Bone marrow (tissue), 2 donors: ENCODE measurements at places on chromosomes 3 and 15.
A peak's percentile ranks its signal among the peaks of the same experiment; 100 is the strongest.

GRCh38 chr15:100986158-100986896 is 67.2 kb downstream of the LRRK1 start:
- DNase-seq = no peak

- DNase-seq = no peak
These were observed 2.2 kb upstream of the RBP1 start for GRCh38 chr3:139541532-139542288.

GRCh38 chr15:89797678-89798201 is 16.9 kb downstream of the ANPEP start:
- DNase-seq = no peak

DNA sequence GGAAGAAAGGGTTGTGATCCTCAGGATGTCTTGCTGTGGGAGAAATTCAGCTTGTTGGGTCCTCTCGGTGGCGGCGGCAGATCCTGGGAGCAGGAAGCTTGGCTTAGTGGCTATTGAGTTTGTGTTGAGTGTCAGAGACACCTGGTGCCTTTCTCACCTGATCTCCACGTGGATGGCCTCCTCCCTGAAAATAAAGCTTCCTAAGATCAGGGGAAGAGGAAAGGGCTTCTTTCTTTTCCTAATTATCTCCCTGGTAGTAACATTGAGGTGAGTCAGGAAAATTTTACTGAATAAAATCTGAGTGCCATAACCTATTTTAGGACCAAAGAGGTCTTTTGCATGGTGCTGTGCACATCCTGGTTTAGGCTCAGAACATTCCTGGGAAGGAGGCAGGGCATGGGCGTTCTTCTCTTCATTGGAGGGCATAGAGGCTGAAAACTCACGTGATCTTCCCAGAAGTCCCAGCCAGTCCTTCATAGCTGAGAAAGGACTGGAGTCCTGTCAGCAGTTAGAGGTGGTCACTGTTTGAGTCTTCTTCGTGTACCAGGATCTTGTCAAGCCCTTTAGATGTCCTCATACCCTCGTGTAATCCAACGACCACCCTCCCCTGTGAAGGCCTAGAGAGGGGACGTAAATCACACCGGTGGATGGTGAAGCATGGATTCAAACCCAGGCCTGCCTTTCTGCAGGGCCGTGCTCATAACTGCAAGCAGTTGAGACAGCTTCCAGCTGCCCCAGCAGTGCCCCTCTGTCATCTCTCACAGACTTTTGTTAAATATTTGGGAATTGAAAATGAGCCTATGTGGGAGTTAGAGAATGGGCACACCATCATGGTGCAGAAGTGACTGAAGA is 1.1 kb downstream of the CMTM8 start:
- DNase-seq = no peak

DNA sequence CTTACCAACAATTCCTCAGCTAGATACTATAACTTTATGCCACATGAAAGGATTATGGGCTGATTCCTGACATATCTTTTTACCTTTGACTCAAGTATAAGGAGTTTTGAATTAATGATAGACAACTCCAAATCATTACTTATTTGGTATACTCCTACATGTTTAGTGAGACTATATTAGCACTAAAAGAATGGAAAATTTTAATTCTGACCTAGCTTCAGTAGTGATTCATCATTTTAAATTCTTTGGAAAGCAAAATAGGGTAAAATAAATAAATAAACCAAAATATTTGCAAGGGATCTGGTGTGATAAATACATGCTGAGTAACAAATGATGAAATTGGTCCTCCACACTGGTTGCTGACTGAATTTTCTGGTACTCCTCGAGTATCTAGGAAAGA is 42.3 kb upstream of the VGLL3 start:
- DNase-seq = no peak

- no peak for DNase-seq
These were observed 65.2 kb upstream of the CHL1 start for GRCh38 chr3:131151-131888.

DNA sequence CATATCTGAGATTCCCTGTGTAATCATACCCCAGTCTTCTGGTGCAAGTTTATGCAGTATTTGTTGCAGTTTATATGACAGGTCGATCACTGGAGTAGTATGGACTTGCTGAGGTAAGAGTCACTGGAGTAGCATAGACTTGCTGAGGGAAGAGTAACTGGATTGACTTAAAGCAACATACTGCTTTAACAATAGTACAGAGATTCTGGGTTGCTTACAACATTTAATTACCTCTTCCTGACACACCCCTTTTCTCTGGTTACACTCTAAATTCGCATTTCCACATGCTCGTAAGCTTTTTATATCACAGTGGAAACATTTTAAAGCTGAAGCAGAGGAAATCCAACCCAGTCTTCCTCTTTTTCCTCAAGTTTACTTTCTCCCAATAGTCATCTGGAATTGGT is 11.8 kb downstream of the AAGAB start:
- no peak for DNase-seq

DNA sequence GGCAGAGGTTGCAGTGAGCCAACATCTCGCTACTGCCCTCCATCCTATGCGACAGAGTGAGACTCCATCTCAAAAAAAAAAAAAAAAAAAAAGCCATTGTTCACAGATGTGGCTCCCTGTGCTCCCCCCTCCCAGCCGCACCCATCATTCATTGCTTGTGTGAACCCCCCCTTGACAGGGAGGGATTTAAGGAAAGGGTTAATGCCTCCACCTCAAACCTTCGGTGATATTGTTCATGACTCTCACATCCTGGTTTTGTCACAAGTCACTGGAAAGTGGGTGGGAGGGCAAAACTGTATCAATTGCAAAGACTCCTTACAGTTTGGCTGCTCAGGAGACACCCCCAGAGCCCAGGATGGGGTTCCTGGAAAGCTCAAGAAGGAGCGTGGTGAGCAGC is 7.7 kb downstream of the SLC6A6 start:
- no peak for DNase-seq

DNA sequence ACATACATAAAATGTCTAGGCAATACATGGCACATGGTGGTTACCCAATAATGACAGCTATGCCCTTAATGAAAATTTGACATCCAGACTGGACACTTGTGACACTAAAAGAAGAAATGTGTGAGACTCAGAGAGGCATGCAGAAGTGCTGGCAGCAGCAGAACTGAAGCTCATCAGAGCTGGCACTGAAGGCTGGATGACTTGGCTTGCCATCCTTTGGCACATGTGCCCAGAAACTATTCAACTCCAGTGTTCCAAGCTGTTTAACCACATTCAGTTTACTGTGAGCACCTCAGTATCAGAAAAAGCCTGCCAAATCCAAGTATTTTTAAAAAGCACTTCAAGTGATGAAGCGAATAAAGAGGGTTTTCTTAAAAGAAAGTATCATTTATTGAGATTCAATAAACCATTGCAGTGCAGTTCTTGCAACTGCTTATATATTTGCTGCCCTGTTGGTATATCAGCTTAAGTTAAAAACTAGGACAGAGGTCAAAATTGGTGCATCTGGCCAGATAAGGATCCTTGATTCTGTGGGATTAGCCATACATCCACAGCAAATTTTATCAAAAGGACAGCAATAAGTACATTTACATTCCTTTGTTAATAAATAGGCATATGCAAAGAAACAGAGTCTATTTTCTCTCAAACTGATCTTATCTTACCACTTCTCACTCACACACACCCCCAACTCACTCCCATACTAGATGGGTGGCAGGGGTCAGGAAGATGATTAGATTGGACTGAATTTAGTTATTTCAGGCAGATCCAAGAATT is 15.8 kb downstream of the IGSF11 start:
- DNase-seq = no peak

- no peak for DNase-seq
These were observed 18.6 kb upstream of the AADAC start for GRCh38 chr3:151795276-151795675.

- DNase-seq = no peak
These were observed 92.7 kb downstream of the PEAK1 start for GRCh38 chr15:77327168-77327567.

DNA sequence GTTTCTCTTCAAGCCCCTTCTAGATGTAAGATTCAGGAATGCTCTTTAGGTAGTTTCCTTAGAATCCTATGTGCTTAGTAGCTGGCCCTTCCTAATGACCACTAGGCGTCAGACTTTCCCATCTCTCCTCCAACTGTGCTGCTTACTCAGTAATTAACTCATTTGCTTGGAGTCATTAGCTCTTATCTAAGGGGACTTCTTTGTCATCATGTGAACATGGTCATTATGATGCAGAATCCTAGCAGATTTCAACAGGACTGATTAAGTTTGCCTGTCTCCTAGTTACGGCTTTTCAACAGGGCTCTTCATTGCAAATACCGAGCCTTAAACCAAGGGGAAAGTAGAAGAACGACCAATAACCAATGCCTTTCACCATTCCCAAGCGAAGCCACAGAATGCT is 46.4 kb downstream of the GJD2 start:
- no peak for DNase-seq

DNA sequence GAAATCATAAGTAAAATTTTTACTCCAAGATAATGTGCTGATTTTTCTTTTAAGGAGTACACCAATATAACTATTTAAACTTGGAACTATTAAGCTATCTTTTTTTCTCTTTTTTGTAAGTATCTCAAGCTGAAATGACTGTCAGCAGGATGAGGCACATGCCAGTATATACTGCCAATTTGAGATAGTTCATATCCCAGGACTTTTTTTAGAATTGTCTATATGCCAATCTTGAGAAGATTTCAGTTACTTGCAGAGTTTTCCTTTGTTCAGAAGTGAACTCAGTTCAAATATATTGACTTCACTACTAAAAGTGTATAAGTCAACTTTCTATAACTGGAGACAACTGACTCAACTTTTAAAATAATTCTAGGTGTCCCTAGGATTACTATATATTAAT is 181.7 kb upstream of the ZNF717 start:
- no peak for DNase-seq

- no peak for DNase-seq
These were observed 77.2 kb downstream of the LDHAL6B start for GRCh38 chr15:59283717-59284391.

GRCh38 chr3:130084436-130084980 is 2.9 kb downstream of the ALG1L2 start:
- DNase-seq = no peak

- no peak for DNase-seq
These were observed 2.1 kb downstream of the PDIA3 start for GRCh38 chr15:43748376-43748775.

GRCh38 chr3:156307704-156308103 is 187.3 kb downstream of the KCNAB1 start:
- no peak for DNase-seq

GRCh38 chr3:160474416-160474838 is 24.8 kb upstream of the TRIM59 start:
- no peak for DNase-seq

- DNase-seq = peak; percentile 43
These were observed 27.8 kb upstream of the ITPKA start for GRCh38 chr15:41465822-41466421.

DNA sequence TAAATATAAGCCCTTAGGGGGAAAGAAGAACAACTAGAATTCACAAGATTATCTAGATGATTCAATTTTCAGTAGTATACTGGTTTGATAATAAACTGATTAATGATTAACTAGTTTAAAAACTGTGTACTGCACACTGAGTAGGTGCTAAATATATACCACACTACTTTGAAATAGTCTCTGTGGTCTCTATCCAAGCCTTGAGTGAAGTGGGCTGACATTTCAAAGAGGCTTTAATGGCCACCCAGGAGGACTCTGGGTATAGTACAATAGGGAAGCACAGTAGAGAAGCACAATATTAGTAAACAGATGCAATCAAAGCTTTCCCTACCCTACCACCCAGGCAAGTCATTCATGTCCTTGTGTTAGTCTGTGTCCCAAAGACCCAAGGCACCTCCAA is 46.7 kb downstream of the FILIP1L start:
- DNase-seq = no peak

- DNase-seq = no peak
These were observed 434.2 kb downstream of the ZIC1 start for GRCh38 chr3:147843331-147843730.

DNA sequence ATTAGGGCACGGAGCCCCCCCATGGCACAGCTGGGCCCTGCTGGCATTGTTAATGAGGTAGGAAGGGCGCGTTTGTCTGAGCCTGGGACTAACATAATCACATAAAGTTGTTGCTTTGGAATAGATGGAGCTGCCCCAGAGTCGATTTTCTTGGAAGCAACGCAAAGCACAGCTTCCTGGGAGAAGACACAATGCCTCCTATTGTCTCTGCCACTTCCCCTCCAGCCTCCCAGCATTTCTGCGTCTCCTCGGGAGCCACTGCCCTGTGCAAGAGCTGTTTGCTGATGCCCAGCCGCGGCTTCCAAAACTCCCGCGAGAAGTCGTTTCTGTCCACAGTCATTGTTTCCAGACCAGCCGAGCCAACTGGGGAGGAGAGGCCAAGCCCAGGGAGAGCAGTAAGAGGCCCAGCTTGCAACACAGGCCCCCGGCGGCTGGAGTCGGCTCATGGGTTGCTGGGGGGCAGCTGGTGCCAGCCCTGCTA is 18.1 kb upstream of the ALDH1A3 start:
- no peak for DNase-seq

GRCh38 chr3:129281726-129282125 is 3.1 kb downstream of the HMCES start:
- DNase-seq = no peak

- DNase-seq = no peak
These were observed 618.1 kb downstream of the PYDC2 start for GRCh38 chr3:192079098-192079497.

DNA sequence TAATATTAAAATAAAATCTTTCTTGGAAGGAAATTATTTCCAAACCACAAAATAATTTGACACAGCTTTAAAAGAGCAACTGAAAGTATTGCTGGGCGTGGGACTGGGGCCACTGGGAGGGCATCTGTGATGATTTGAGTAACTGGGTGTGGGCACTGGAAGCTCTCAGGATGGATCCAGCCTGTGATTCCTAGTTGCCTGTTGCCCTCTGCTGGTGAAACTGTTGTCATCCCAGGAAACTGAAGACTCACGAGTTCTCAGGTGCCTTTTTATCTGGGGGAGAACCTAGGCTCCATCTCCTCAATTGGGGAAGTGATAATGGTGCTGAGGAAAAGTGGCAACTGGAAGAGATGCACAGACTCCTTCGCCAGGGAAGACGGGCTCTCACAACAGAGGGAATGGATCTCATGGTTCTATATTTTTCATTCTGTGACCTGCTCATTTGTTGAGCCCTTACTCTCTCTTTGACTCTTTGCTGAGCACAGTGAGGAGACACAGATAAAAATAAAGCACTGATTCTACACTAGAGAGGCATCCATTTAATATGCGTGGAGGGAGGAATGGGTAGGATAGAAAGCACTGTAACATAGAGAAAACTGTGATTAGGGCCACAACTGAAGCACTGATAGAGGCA is 61.6 kb downstream of the TPRG1 start:
- DNase-seq = no peak

DNA sequence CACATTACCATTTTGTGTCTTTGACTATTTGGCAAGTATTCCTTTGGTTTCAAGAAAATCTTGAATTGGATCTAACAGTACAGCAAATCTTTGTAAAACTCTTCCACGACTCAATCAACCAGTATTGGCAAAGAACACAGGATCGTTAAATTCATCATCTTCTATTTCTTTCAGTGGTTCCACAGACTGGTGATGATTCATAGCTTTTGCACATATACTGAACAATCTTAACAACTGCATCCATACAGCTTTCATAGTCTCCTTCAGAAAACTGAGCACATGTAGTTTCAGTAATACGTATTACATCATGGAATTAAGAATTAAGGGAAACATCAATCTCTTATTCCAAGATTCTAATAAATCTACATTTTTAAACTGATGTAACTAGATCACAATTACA is 91.6 kb upstream of the LIPC start:
- no peak for DNase-seq
